ENCODE measurements at places on chromosomes 1 and 21. TPM values are rescaled to one million over a fixed set of nuclear protein-coding genes. Genes with fewer than 3 reads are reported as not detected.
A peak's percentile ranks its signal among the peaks of the same experiment; 100 is the strongest.

NTMT2 gene
- total RNA-seq = not detected

- DNase-seq = no peak
Observed at GRCh38 chr1:87204441-87204840, 124.2 kb upstream of the LMO4 start.

DNA sequence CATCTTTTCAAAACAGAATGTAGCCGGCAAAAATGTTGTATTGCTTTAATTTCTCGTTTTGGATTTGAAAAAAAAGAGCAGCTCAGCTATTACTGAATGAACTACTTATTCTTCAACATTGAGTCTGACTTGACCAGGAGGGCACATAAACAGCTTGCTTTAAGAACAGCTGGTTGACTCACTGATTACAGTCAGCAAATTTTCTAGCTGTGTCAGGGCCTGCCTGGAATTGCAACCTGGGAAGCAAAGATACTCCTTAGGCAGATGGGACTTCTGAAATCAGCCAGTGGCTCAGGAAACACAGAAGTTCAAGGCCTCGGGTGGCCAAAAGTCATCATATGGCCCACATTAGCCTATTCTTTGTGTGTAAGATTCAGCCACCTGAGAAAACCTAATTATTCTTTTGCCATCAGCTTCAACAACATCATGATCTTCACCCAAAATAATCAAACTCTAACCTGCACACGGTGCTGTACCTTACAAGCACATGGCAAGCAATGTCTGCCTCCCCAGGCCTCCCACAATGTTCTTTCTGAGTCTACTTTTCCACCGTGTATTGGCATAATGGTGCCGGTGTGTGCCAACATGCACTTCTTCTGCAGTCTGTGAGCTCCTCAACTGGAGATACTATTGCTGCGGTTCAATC, 307.2 kb downstream of the HHIPL2 start:
- DNase-seq = peak; percentile 35

- peak; percentile 76 for DNase-seq
Observed at GRCh38 chr1:247360116-247360898, 28.6 kb upstream of the ZNF496 start.

VASH2 gene
- 0.44 TPM for total RNA-seq

EXTL1 gene
- 0.34 TPM for total RNA-seq

FBXO44 gene
- 13.3 TPM for total RNA-seq

DNA sequence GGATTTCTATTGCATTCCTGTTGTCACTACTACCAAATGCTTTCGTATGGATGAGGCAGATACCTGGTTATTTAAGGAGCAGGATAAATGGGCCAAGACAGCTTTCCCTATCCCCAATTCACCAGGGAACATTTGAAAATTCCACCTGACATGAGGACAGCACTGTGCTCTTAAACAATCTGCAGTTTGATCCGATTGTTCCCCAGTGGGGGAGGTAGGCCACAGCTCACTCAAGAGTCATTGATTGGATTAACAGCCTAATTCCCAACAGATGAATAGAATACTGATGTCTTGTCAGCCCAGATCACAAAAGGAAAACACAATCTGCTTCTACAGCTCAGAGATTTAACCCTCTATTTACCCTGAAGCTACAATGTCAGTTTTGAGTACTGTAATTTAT, 123.9 kb downstream of the LHX4 start:
- DNase-seq = no peak

DNA sequence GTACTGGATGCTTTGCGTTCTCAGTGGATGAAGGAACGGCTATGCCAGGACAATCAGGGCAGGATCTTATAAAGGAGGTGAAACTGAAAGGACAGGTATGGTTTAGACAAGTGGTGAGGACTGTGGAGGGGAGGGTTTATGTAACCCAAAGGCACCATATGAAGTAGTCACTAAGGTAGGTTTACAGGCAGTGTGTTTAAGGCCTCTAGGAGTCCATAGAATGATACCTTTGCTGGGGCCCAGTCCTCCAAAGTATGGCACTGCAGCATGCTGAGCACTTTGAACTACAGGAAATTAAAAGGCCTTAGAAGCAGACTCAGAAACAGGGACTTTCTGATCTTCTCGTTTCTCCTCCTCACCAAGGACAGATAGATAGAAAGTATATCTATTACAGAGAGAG, 304.7 kb upstream of the USP25 start:
- no peak for DNase-seq

All from M059J (cell line).